ENCODE measurements at places on chromosomes 11 and 22.

GRCh38 chr11:95254716-95255115 lies 23.7 kb upstream of the SESN3 start:
- no peak for DNase-seq

GRCh38 chr11:103499710-103500340 lies 390.6 kb downstream of the DYNC2H1 start:
- DNase-seq = no peak

DNA sequence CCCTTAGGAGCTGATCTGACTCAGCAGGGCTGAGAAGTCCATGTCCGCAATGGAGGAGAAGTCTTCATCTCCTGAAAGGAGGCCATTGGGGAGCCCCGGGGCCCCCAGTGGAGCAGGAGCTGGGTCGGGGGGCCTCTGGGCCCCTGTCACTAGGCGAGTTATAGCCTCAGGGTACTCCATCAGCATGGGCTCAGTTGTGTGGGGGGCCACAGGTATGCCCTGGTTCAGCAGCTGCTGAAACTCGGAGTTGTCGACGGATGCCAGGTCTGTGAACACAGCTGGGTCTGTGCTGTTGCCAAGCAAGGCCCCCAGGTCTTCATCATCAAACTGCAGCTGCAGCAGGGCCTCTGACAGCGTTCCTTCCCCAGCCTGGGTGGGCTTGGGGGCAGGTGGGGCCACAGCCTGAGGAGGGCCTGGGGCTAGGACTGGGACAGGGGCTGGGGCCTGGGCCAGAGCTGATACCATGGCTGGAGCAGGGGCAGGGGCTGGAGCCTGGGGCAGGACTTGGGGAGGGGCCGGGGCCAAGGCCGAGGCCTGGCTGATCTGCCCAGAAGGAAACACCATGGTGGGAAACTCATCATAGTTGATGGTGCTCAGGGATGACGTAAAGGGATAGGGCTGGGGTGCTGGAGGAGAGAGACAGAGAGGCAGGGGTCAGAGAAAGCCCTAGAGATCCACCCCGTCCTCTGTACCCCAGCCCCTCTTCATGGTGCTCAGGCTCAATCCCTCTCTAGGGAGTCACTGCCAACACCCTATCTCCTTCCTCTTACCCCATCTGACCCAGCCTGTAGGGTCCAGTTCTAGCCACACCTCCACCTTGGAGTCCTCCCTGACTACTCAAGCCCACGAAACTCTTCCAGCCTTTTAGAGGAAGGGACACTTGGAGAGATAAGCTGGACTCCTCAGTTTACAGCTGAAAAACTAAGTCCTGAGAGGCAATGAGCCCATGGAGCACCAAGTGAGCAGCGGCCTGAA lies 8.1 kb downstream of the RELA start:
- no peak for DNase-seq

DNA sequence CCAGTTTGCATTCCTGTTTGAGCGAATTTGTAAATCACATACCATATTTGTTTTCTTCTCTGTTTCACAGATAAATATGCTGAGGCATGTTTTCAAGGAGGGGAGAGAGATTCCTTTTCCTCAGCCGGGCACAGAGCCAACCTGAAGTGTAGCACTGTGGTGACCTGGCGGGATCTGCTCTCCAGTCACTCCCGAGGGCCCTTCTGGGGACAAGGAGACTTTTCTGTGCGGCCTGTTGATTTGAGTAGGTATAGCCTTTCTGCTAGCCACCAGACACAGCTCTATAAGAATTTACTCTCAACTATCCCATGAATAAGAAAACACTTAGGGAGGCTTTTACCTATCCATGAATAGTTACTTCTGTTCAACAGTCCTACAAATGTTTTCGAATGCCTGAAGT lies 63.5 kb upstream of the FDX1 start:
- no peak for DNase-seq

- DNase-seq = no peak
Observed at GRCh38 chr11:76663912-76664440, 6.6 kb downstream of the LRRC32 start.

- no peak for DNase-seq
Observed at GRCh38 chr11:129373489-129373953, 2.1 kb upstream of the BARX2 start.

DNA sequence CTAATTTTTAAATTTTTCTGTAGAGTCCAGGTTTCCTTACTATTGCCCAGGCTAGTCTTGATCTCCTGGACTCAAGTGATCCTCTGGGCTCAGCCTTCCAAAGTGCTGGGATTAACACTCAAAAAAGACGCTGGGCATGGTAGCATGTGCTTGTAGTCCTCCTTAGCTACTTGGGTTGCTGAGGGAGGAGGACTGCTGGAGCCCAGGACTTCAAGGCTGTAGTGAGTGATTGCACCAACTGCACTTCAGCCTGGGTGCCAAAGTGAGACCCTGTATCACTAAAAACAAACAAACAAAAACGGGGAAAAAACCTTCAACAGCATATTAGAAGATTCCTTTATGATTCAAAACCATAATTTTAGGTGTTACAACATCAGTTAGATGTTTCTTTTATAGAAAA lies 44.6 kb downstream of the RSF1 start:
- DNase-seq = no peak

DNA sequence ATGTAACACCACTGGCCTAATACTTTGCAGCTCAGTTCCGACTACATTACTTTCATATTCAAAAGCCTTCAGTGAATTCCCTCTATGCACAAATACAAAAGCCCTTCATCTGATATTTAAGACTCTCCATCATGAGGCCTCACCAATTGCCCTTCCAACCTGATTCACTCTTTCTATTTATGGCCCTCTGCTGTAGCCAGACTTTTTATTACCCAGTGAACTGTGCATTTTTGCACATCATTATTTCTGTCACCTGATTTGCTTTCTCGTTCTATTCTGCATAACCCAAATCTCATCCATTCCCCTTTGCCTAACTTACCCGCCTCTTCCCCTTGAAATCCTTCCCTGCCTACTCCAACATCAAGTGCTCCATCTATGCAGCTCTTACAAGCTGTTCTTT lies 78.3 kb downstream of the BBOX1 start:
- DNase-seq = no peak

Measured in CD4-positive, alpha-beta T cell treated with Interferon gamma for 1 hour (primary cell).